Hematopoietic multipotent progenitor cell (in vitro differentiated cells): ENCODE measurements at places on chromosomes 12 and 14. TPM values are rescaled to one million over a fixed set of nuclear protein-coding genes. Genes with fewer than 3 reads are reported as not detected.

GRCh38 chr12:47889040-47889439, 15.8 kb downstream of the VDR start:
- no peak for DNase-seq

GRCh38 chr12:11564984-11565651, 84.4 kb upstream of the ETV6 start:
- DNase-seq, result no peak

DNA sequence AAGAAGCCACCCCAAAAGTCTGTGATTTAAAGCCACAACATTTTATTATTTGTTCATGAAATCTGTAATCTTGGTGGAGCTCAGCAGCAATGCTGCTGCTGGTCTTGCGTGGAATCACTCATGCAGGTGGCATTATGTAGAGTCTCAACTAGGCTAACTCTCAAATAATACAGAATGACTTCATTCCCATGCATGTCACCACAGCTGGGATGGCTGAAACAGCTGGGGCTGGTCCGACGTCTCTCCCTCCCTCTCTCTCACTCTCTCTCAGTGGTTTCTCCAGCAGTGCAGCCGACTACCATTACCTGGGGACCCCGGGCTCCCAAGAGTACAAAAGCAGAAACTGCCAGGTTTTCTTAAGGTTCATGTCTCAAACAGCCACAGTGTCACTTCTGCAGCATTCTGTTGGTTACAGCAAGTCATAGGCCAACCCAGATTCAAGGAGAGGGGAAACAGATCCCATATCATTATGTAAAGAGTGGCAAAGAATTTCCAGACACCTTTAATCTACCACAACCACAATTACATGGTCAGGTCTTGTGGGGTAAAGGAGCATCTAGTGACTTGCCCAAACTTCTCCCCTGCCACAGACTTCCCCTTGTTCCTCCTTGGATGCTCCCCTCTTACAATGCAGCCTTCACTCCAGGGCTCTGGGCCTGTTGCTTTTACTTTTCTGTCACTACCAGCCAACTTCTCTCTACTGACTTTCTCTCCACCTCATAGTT, 192.0 kb upstream of the HMGA2 start:
- DNase-seq, result no peak

- DNase-seq, result peak; percentile 16
Measured at GRCh38 chr12:13165617-13166041, 30.9 kb upstream of the EMP1 start.

IFI27L2 gene
- 64.6 TPM for total RNA-seq
